ENCODE measurements at places on chromosomes 11 and 22. TPM values are rescaled to one million over a fixed set of nuclear protein-coding genes. Genes with fewer than 3 reads are reported as not detected.
A peak's percentile ranks its signal among the peaks of the same experiment; 100 is the strongest.

GRCh38 chr11:100727410-100727809 lies 40.3 kb downstream of the ARHGAP42 start:
- no peak for DNase-seq
- H3K36me3 ChIP-seq: no peaks in the 10 kb centered on the region
- H3K27ac ChIP-seq: no peak overlapping the region
- H3K4me1 ChIP-seq: no peaks in the 10 kb centered on the region
- H3K4me3 ChIP-seq: no peak overlapping the region
- H3K27me3 ChIP-seq: no peaks in the 10 kb centered on the region

FGF19 gene
- 10.3 TPM for total RNA-seq

- no peaks in the 10 kb centered on the region for H3K27me3 ChIP-seq
- DNase-seq: no peak
- H3K36me3 ChIP-seq: 0 out of 2 replicates have a peak, but pooled peaks cover 3% of the 10 kb centered on the region
- peaks cover 86% of the 10 kb centered on the region for H3K4me1 ChIP-seq
- H3K27ac ChIP-seq: peak overlapping the region; percentile 95
- no peak overlapping the region for H3K4me3 ChIP-seq
These were observed 63.7 kb downstream of the MICAL2 start for GRCh38 chr11:12174128-12174476.

- no peaks in the 10 kb centered on the region for H3K4me1 ChIP-seq
- no peak overlapping the region for H3K4me3 ChIP-seq
- H3K27ac ChIP-seq: no peak overlapping the region
- H3K27me3 ChIP-seq: no peaks in the 10 kb centered on the region
These were observed 165.5 kb upstream of the NTM start for GRCh38 chr11:131204765-131205380.

DNA sequence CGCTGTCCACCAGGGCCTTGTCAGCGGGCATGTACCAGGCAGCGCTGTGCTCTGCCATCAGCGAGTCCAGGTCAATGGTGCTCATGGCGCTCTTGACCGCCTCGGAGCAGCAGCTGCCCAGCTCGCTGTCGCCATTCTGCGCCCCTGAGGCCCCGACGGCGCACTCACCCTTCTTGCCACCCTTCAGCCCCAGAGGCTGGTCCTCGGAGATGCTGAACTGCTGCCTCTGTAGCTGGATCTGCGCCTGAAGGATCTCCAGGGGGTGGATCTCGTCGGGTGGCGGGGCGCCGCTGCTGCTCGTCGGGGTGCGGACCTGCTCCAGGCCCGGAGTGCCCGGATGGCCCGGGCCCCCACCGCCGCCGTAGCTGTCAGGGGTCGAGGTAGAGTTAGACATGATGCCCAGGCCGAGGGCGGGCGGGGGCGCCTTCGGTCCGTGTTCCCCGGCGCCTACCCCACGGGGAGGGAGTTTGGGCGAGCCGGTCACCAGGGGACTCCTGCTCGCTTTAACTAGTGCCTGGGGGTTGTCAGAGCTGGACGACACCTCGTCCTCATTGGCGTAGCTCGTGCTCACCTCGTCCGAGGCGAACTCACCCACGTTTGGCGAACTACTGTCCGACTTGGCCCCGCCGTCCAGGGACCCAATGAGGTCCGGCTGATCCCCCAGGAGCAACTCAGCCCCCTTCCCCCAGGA lies 4.6 kb downstream of the MN1 start:
- no peak overlapping the region for H3K4me3 ChIP-seq
- peaks cover 17% of the 10 kb centered on the region for H3K36me3 ChIP-seq
- DNase-seq: no peak
- H3K4me1 ChIP-seq: peaks cover 21% of the 10 kb centered on the region
- H3K27ac ChIP-seq: no peak overlapping the region

GRCh38 chr11:44718612-44719390 lies 8.0 kb upstream of the TSPAN18 start:
- H3K27ac ChIP-seq: no peak overlapping the region
- H3K4me3 ChIP-seq: no peak overlapping the region
- H3K36me3 ChIP-seq: no peaks in the 10 kb centered on the region

MLC1 gene
- total RNA-seq: 0.03 TPM

GRCh38 chr11:45919806-45920530 lies 2.3 kb upstream of the PEX16 start:
- no peak overlapping the region for H3K4me3 ChIP-seq
- H3K27me3 ChIP-seq: peaks cover 31% of the 10 kb centered on the region
- DNase-seq: no peak

All from SJSA1 (cell line).